ENCODE measurements at places on chromosomes 7 and 10.
A peak's percentile ranks its signal among the peaks of the same experiment; 100 is the strongest.

GRCh38 chr10:78491812-78492211 is 458.1 kb downstream of the RPS24 start:
- no peak for DNase-seq

- no peak for DNase-seq
Observed at GRCh38 chr10:72261784-72262404, 11.8 kb upstream of the DDIT4 start.

GRCh38 chr10:97229322-97230015 is 43.7 kb upstream of the SLIT1 start:
- no peak for DNase-seq

DNA sequence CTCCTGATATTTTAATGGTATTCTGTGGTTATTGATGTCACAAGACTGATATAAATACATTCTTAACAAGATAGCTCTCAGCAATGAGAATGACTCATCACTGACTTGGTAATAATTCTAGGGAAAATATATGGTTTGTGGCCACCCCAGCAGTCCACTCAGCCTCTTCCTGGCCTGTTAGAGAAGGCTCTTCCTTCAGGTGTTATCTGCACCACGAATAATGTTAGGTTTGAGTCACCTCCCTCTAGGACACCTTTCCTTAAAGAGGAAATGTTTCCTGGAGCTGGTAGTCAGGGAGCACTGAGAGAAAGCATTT is 163.3 kb downstream of the SVIL start:
- DNase-seq = peak; percentile 49

DNA sequence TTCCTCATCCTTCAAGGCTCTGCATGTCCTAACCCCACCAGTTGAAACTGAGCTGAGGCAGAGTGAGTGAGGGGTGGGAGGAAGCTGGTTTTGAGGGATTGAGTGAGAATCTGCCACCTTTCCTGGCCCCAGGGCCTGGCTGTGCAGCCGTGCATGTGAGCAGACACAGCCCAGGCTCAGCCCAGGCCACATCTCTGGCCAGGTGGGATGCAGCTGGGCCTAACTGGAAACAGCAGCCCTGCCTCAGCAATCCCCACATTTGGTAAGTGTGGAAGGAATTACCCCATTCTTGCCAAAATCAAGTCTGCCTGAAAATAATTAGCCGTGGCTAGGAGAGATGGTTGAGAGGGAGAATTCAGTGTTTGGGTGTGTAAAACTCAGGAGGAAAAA is 116.6 kb downstream of the NEURL1 start:
- no peak for DNase-seq

DNA sequence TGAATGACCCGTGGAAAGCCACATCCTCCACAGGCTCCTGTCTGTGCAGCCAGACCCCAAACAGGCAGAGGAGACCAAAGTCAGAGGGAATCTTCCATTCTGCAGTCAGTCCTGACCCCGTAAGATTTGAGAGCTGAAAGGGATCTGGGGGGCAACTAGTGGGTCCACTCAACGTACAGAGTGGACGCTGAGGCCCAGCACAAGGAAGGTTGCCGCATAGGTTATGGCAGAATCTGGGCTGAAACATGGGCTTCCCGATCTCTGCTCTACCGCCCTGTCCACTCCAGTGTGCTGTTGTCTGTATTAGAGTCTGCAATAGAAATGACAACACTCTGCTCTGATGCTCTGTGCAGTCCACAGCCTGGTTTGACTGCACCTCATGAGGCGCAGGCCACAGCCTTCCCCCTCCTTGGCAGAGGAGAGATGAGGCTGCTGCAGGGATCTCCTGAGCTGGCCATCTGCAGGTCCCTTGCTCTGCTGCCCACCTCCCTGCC is 7.9 kb upstream of the ZNF22 start:
- DNase-seq = no peak

DNA sequence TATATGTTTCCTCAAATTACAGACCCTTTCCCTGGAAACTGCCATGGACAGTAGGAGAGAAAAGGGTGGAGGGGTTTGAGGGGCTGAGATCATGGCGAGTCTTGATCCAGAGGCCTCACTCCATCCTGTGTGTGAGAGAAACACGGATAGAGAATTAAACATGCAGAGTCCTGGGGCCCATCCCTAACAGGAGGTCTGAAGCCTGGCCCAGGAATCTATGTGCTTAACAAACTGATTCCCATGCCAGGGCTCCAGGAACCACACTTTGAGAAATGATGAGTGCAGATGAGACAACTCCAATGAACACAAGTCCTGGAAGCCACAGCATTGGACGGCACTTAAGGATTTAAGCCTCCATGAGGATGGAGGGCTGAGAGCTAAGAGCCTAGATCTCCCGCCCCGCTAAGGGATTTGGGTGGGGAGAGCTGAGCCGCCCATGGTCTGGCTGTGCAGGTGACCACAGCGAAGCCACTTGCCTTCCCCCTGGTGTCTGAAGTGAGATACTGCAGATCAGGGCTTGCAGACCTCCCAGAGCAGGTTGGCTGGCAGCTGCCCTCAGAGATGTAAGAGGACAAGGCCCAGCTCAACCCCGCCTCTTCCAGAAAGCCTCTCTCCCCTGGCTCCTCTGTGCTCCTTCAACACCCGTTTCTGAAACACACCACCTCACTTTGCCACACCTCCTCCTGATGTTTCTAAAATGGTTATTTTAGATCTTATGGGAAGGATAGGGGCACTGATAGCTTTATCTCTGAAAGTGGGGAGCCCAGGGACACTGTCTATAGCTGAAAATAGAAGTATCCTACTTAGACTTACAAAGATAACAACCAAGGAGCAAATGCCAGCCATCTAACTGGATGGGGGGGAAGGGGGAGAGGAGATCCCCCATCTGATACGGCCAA is 24.8 kb upstream of the EIF5AL1 start:
- peak; percentile 82 for DNase-seq

- no peak for DNase-seq
Observed at GRCh38 chr7:1651031-1651446, 19.0 kb upstream of the ELFN1 start.

DNA sequence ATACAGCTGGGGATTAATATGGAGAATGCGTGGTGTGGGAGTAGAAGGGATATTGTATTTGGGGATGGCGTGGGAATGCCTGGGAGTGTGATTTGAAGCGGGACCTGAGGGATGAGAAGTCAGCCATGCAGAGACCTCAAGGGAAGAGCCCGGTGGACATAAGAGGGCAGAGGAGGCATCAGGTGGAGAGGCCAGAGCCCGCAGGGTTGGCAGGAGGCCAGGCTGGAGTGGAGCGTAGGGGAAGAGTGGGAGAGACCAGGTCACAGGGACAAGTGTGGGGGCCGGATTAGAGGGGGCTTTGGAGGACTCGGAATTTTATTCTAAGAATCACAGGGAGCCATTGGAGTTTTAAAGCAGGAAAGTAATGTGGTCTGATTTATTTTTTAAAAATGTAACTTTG is 2.0 kb downstream of the NDUFB2 start:
- DNase-seq = no peak

DNA sequence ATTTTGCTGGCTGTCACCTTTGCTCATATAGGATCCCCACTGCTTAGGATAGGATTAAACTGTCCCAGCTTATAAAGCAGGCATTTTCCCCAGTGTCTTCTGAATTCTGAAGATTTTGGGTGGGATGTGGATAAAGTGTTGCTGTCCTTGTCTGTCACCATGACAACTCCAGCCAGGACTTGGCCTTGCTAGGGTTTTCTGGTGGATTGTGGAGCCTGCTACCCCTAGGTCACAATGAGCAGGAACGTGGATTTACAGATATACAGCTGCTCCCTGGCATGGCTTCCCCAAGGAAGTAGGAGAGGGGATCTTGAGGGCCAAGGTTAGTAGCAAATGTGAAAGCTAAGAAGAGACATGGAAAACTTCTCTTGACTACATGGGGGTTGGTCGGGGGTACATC is 220.7 kb downstream of the WDR11 start:
- DNase-seq = no peak

Measured in H54 (cell line).